ENCODE measurements at places on chromosomes 5 and 9. TPM values are rescaled to one million over a fixed set of nuclear protein-coding genes. Genes with fewer than 3 reads are reported as not detected.

GRCh38 chr9:7150153-7150890 lies 392.5 kb downstream of the KDM4C start:
- DNase-seq = no peak

The SRP19 gene
- 62.0 TPM for total RNA-seq

GRCh38 chr9:133048595-133048994 lies 13.2 kb upstream of the CEL start:
- DNase-seq = no peak

- no peak for DNase-seq
Measured at GRCh38 chr5:95009812-95010211, 275.1 kb downstream of the MCTP1 start.

GRCh38 chr9:77926371-77926878 lies 105.2 kb downstream of the GNAQ start:
- no peak for DNase-seq

The FCN2 gene
- not detected for total RNA-seq

The UNC5A gene
- total RNA-seq = 2.8 TPM

The SGCD gene
- total RNA-seq = 5.9 TPM

DNA sequence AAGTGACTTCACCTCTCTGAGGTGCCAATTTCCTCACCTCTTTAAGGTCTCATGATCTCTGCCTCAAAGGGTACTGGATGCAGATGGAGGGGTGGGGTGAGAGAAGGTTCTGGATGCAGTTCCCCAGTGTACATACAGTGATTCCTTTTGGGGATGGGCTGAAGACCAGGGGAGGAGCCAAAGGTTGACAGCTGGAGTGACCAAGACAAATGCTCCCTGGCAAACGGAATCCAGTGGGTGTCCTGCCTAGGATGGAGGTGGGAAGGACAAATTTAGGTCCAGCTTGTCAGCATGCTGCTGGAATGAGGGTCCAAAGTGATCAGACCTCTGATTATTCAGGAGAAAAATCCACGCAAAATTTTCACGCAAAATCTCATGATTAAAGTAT lies 7.3 kb upstream of the LMX1B start:
- no peak for DNase-seq

GRCh38 chr9:77014597-77015263 lies 4.7 kb upstream of the FOXB2 start:
- no peak for DNase-seq
